ENCODE measurements at places on chromosomes 4 and X.

DNA sequence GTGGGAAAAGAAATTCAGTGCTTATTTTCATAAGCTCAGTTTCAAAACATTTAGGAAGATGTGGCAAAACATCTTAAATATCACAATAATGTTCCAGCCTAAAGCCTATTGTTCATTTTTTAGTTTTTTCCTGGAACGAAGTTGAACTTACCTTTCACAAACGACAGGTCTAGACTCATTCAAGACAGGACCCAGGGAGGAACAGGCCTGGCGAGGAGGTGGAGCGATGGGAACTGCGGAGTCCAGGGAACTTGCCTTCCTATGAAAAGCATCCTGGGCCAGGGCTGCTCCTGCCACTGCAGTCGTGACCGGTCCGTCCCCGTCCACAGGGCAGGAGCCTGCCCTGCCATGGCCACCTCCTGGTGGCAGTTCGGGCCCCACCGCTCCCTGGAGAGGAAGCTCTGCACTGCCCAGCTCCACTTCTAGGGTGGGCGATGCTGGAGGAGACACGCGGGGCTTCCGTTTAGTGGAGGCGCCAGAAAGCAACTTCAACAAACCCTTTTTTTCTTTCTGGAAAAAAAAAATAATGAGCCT, 96.7 kb upstream of the CBR4 start:
- DNase-seq: no peak

DNA sequence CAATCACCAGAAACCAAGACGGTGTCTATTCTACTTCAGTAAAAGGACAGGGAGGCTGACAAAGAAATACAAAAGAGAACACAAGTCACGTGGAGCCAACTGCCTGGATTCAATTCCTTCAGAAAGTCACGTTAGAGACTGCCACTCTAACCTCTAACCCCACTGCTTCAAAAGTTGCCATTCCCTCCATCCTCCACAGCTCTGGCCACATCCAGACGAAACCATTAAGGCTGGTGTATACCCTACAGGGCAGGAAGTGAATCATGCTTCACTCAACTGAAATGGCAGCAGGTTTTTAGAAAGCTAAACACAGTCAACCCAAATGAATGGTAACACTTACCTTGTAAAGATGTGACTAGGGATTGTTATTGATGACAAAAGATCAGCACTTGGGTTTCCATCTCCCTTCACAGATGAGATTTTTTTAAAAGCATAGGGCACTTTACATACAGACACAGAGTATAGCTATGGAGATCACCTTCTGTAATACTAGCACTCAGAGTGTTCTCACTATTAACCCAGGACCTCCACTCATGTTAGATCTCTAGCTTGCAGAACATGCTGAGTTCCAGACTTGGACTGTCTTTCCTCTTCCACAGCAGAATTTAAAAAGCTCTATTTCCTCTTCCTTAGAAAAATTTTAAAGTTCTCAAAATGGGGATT, 37.4 kb downstream of the MAML3 start:
- no peak for DNase-seq

GRCh38 chrX:31057291-31057690, 14.6 kb downstream of the FTHL17 start:
- DNase-seq: no peak

DNA sequence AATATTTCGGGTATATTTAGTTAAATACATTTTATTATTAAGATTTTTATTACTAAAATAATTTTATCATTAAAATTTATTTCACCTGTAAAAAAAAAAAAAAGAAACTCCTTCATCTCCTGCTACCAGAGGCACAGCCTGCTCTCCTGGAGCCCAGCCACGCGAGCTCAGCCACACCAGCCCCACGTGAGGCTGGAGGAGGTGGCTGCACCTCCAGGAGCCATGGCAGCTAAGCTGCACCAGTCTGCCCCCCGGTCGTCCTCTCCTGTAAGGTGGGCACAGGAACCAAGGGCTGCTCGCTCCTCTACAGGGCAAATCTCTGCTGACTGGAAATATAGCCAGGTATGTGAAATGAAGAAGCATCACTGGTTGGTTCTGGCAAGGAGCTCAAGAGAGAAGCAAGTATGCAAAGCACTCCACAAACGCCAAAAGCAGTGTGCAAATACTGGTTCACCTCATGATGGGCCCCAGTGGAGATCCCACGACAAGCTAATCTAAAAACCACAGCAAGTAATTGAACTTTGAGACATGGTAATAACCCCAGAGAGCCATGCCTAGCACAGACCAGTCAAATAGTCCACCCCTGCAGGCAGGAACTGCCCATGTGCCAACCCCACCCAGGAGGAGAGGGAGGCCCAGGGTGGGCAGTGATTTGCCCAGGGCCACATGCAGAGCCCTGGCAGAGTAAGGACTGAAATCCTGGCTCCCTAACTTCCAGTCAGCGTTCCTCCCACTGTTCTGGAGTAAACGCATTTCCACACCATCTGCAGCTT, 90.1 kb downstream of the WFS1 start:
- no peak for DNase-seq

DNA sequence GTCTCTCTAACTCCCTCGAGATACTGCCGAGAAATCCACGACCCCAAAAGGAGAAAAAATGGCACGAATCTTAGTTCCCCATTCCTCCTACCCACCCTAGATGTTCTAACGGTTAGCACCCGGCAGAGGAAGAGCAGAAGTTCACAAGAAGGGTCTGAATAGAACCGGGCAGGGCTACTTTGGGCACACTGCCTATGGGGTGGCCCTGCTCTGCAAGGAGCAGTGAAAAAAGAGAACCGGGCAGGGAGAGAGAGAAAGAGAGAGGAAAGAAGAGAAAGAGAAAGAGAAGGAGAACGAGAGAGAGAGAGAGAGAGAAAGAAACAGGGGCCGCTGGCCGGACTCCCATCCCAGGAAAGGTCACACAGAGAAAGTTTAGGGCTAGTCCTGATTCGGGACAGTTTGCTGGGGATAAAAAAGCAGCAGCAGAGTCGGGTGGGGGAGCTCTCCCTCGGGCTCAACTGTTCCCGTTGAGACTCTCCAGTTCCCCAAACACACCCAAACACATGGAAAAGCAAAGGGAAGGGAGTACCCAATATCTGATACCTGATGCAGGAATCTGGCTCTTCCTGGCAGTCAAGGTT, 468 bp downstream of the GLA start:
- DNase-seq: no peak

GRCh38 chr4:118282692-118283091, 70.1 kb downstream of the PRSS12 start:
- no peak for DNase-seq

All from NT2/D1 (cell line).